ENCODE measurements at places on chromosomes 11 and 22.

- DNase-seq = no peak
Observed at GRCh38 chr11:12604557-12605153, 69.6 kb upstream of the TEAD1 start.

GRCh38 chr22:35384527-35384926, 3.6 kb downstream of the HMOX1 start:
- DNase-seq = no peak

- DNase-seq = no peak
Observed at GRCh38 chr22:25621986-25622385, 57.5 kb downstream of the GRK3 start.

DNA sequence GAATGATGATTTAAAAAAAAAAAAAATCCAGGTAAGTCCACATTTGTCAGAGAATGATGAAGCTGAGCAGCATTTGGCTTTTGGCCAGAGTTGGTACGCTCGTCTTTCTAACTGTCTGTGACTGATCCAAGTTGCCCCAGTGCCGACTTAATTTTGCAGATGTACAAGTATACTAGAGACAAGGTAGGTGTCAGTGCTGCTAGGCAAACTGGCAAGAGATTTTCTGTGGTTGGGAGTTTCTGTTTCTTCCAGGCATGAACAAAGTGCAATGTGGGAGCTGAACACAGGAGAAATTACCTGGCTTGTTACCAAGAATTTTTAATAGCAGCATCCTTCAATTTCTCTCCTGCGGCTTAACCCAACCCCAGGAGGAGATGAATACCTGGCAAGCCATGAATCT, 307.7 kb downstream of the BUD13 start:
- no peak for DNase-seq

DNA sequence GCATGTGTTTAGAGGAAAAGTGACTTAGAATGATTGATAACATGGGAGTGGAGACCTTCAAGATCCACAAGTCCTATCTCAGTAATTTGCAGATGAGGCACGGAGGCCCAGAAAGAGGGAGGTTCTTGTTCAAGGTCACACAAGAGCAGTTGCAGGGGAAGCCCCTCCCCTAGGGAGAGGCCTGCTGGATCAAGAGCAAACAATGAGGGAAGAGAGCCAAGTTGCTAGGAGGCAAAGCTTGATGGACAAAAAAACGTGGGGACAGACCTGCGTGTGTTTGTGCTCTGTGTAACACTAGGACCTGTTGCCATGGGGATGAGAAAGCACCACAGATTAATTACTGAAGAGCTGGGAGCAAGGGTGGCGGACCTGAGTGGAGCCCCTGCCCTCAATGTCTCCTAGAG, 6.4 kb upstream of the MFRP start:
- no peak for DNase-seq

DNA sequence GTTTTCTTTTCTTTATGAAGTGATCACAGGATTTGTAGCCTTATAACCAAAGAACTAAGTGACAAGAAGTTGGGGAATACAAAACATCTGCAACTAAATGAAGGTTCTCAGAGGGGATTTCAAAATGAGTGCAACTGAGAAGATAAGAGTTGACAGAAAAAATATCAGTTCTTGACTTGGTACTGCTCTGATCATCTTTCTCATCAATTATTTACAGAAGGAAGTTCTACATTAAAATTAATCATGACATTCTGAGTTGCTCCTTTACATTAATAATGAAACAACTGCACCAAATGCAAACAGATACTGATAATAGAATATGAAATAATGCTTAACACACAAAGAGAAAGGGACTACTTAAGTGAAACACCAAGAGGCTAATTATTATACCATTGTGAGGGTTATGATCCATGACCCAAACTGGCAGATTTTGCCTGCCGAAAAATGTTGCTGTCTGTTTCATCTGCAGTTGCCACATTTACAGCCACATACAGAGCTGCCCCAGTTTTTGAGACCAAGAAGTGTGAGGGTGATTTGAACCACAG, 561.9 kb upstream of the ANO5 start:
- no peak for DNase-seq

GRCh38 chr22:36166086-36166485, 5.5 kb upstream of the APOL3 start:
- DNase-seq = no peak

GRCh38 chr11:36306888-36307287, 10.8 kb downstream of the PRR5L start:
- DNase-seq = no peak

DNA sequence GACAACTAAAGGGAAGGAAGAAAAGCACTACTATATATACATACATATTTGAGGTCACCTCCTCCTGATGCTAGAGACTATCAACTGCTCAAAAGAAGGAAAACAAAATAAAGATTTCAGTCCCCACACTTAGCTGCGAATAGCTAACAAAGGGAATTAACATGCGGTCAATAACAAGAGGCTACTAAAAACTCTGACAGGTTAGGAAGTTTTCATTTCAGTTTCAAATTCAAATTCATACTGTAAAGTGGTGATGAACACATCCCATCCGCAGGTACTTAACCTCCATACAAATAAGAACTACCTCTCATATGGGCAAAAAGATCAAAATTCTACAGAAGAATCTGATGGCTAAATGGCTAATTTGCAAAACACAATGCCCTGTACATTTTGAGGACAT, 2.6 kb downstream of the NAP1L4 start:
- DNase-seq = no peak

DNA sequence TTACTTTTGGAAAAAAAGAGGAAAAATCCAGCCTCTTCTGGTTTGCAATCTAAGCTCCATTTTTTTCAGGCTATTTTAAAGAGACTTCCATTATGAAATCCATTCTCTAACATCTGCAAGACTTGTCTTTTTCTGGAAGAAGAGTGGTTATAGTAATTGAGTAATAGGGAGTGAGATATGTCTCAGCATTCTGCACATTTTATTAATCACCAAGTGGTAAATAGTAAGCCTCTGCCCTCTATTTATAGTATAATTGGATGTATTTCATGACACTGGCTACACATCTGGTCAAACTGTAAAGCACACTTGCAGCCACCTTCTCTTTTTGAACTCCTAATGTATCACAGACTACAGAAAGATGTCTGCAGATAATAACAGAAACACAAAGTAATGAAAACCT, 391.1 kb downstream of the ETS1 start:
- no peak for DNase-seq

- no peak for DNase-seq
Observed at GRCh38 chr11:134346101-134346975, 14.6 kb downstream of the GLB1L2 start.

GRCh38 chr11:120561286-120561685, 49.7 kb downstream of the GRIK4 start:
- no peak for DNase-seq

GRCh38 chr22:17818180-17818579, 43.9 kb upstream of the BID start:
- DNase-seq = no peak

DNA sequence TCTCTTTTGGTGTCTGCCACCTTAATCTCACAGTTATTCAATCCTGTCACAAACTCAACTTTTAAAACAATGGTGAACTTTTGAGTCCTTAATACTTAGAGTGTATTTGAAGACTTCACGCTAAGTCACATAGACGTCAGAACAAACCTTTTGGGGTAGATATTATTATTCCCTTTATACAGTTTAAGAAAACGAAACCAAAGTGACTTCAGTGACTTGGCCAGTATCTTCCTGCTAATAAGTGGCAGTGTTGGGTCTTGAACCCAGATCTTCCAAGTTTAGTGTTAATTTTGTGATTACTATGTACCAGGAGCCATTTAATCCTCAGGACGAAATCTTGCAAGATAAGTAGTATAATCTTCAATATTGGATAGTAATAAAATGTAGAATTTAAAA, 691 bp downstream of the CEP295 start:
- no peak for DNase-seq

DNA sequence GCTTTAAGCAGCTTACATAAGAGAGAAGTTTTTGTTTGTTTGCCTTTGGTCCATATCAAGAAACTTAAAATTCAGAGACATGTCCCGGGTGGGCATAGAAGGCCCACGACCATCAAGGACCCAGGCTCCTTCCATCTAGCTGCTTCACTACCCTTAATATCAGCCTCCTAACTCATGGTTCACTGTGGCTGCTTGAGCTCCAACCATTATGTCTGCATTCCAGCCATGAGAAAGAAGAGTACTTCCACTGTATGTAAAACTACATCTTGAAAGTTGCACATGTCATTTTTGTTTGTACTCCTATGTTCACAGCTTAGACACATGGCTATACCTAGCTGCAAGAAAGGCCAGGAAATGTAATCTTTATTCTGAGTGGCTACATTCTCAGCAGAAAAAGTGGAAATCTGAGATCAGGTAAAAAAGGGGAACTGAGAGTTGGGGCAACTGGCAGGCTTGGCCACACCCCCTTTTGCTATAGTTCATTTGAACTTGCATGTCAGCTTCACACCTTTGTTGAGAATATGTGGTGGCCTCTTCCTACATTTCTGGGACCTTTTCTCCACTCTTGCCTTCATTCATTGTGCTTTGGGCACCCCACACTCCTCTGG, 81.3 kb upstream of the TP53I11 start:
- DNase-seq = no peak

DNA sequence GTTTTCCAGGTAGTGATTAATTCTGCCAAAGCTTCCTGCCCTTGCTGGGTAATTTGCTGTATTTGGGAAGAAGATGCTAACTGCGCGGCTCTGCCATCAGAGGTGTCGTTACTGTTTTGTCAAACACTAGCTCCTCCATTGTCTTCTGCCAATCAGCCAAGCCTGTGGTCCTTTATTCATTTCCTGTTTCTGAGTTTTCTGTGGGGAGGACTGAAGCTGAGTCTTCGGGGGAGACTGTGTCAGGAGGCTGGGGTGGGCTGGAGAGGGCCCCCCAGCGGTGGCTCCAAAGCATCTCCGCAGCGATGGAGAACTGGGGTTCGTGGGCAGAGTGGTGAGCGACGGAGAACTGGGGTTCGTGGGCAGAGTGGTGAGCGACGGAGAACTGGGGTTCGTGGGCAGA, 322.9 kb upstream of the B3GAT1 start:
- DNase-seq = no peak

- DNase-seq = no peak
Observed at GRCh38 chr22:19039448-19039780, 82.8 kb downstream of the DGCR2 start.

DNA sequence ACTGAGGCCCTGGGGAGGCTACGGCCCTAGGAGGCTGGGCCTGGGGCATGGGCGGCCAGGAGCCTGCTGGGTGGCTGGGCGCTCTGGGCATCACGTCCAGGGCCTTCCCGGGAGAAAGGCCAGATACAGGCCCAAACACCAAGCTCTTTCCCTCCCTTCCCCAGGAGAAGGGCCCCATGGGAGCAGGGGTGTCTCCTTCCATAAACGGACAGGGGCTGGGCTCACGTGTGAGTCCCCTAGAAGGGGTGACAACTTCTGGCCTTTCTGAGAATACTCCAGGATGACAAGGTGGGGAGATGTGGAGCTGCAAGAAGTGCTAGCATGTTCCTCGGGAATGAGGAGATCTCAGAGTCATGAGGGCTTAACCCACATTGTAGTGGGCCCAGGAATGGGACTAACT, 19.5 kb upstream of the SYT8 start:
- DNase-seq = no peak

- DNase-seq = no peak
Observed at GRCh38 chr22:45105281-45105702, 58.4 kb upstream of the NUP50 start.

DNA sequence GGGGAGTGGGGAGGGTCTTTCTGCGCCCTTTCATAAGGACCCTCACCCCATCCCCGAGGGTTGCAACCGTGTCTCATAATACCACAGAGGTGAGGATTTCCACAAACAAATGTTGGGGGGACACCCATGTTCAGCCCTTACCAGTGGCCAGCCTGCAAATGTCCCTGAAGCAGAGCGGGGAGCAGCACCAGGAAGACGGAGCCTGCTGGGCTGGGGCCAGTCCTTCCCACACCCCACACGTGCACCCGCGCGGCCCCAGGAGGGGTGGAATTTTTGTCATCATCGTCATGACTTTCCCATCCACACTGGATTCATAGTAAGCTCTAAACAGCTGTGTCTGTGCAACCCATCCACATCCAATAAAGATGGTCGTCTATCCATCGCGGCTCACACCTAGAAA, 409.8 kb downstream of the BRD1 start:
- DNase-seq = no peak

GRCh38 chr11:128890543-128891368, at the start of gene KCNJ5:
Gene KCNJ5, plus strand, starts transcription at chr11:128891356. Its CDS starts 19,918 bp downstream, at chr11:128911274.
- DNase-seq = no peak

DNA sequence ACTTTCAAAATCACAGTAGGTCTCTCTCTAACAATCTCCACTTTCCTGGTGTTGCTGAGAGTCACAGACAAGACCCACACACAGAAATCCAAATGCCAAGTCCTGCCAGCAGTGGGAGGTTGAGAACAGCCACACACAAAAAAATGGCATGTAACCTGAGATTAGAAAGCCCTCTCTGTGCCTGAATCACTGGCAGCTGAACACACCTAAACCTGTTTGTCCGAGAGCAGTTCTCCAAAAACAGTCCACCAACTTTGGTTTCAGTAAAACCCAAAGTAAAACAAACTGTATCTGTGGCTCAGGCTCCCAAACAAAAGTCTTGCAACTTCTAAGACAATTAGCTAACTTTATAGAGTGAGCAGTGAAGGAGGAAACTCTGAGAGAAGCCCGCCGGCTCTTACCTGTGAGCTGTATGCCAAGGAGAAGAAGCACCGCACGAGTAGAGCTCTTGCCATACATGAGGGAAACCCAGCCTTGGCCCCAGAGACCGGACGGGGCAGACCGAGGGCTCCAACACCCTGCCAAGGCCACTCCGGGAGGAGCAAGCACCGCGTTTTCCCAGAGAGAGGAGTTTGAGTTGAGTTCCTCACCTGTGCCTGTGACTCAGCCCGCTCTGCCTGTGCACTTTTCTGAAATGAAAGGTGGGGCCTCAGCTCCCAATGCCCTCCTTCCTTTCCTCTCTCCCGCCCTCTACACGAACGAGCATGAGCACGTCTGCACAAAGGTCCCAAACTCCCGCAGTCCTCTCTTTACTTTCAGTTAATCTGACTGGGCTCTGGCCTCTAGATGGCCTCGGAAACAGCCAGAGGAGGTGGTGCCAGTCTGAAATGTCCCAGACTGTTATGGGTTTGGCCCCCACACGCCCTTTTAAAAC, at the start of gene MPZL2:
Gene MPZL2 (minus strand): TSS at position 603 of the 874 bp plus-strand sequence. CDS start 144 bp downstream, at position 459.
- no peak for DNase-seq

- DNase-seq = peak; percentile 9
Observed at GRCh38 chr11:44110231-44110679, 14.8 kb downstream of the EXT2 start.

DNA sequence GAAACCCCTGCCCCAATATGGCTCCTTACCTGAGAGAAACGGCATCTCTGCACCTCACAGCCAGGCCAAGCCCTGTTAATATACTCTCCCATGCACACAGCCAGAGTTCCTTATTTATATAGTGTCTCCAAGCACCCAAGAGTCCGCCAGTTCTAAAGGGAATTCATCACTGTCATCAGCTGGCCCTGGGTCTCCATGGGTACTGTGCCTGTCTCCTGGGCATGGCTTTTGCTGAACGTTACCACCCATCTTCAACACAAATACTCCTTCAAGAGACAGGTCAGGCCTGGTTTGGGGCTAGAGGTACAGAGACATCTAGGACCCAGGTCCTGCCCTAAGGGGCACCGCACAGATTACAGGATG, 1.6 kb upstream of the ATG16L2 start:
- no peak for DNase-seq

All from activated T-helper 1 cell treated with anti-CD3 and anti-CD28 coated beads, Interleukin-2, amount 50 U/mL, for 16 hours (primary cell).